ENCODE measurements at places on chromosomes 6 and 20. TPM values are rescaled to one million over a fixed set of nuclear protein-coding genes. Genes with fewer than 3 reads are reported as not detected.

SLC35F1 gene
- total RNA-seq: not detected

NFS1 gene
- 19.4 TPM for total RNA-seq

MMP24 gene
- total RNA-seq: 0.16 TPM

APOM gene
- 2.9 TPM for total RNA-seq

CNKSR3 gene
- not detected for total RNA-seq

ADGRF5 gene
- total RNA-seq: not detected

SNRNP48 gene
- 6.8 TPM for total RNA-seq

HLA-C gene
- 2,634 TPM for total RNA-seq

PGC gene
- not detected for total RNA-seq

MPIG6B gene
- total RNA-seq: 3.4 TPM

CLIC5 gene
- 10.1 TPM for total RNA-seq

MYB gene
- total RNA-seq: 1.3 TPM

PGBD1 gene
- total RNA-seq: 1.3 TPM

ACSS1 gene
- 34.0 TPM for total RNA-seq

AIF1 gene
- 13.2 TPM for total RNA-seq

PAK5 gene
- not detected for total RNA-seq

GPX5 gene
- total RNA-seq: not detected

SIRPD gene
- total RNA-seq: not detected

ULBP2 gene
- total RNA-seq: 2.8 TPM

LAMA4 gene
- total RNA-seq: not detected

NUP153 gene
- total RNA-seq: 66.3 TPM

GGTLC1 gene
- total RNA-seq: not detected

GPR63 gene
- 0.96 TPM for total RNA-seq

LTB gene
- total RNA-seq: 891 TPM

GRM4 gene
- total RNA-seq: not detected

TMX4 gene
- 66.3 TPM for total RNA-seq

TGM3 gene
- not detected for total RNA-seq

C6orf141 gene
- not detected for total RNA-seq

NPBWR2 gene
- total RNA-seq: not detected

SEMG1 gene
- not detected for total RNA-seq

ERVFRD-1 gene
- not detected for total RNA-seq

HLA-DQA2 gene
- total RNA-seq: 0.70 TPM

TRIM31 gene
- total RNA-seq: not detected

PSORS1C1 gene
- not detected for total RNA-seq
